ENCODE measurements at places on chromosomes 4 and X.

- no peak for DNase-seq
Measured at GRCh38 chr4:92825791-92826190, 522.0 kb downstream of the GRID2 start.

DNA sequence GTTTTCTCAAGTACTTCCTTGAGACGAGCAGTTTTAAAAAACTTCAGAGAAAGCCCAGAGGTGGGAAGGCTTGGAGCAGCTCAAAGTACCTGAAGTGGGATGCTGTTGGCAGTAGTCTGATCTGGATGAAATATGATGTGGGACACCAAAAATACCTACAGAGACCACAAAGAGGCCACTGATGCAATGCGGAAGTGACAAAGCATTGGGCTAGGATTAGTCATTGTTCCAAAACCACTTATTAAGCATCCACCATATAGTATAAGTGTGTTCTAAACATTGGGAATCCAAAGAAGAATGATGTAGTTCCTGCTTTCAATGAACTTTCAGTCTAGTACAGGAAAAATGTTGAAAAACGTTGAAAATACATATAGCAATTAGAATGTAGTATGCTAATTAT, 386.1 kb upstream of the CNKSR2 start:
- DNase-seq: no peak

- no peak for DNase-seq
Measured at GRCh38 chrX:66676413-66676812, 37.5 kb upstream of the EDA2R start.

GRCh38 chr4:168019921-168020320, 72.4 kb upstream of the ANXA10 start:
- DNase-seq: no peak

- no peak for DNase-seq
Measured at GRCh38 chrX:41144873-41145272, 59.6 kb downstream of the USP9X start.

All from GM18507 (cell line).